IMR-90 (cell line): ENCODE measurements at places on chromosomes 1 and 21. TPM values are rescaled to one million over a fixed set of nuclear protein-coding genes. Genes with fewer than 3 reads are reported as not detected.

GRCh38 chr1:152735648-152736047, 22.2 kb upstream of the KPRP start:
- no peak for DNase-seq
- no peaks in the 10 kb centered on the region for H3K36me3 ChIP-seq
- H3K4me3 ChIP-seq = no peak overlapping the region
- H3K27me3 ChIP-seq = no peaks in the 10 kb centered on the region
- no peaks in the 10 kb centered on the region for H3K4me1 ChIP-seq
- H3K27ac ChIP-seq = no peak overlapping the region

DNA sequence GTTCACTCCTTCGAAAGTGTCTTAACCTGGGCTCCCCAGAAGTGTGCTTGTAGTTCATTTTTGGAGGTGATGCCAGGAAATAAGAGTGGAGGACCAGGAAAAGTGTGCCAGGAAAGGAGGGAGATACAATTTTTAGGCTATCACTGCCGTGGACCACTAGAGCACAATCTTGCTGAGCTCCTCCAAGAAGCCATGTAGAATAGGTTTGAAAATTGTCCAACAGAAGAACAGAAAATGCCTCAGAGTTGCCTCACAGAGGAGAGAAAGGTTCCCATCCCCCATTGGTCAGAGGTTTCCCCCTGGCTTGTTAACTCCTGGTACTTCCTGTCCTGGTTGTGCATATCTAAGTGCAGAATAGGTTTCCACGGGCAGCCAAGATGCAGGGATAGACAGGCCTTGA, 41.6 kb downstream of the CATSPERE start:
- H3K36me3 ChIP-seq = no peaks in the 10 kb centered on the region
- H3K27ac ChIP-seq = no peak overlapping the region
- DNase-seq = no peak
- no peaks in the 10 kb centered on the region for H3K4me1 ChIP-seq
- no peak overlapping the region for H3K4me3 ChIP-seq

- no peak overlapping the region for H3K4me3 ChIP-seq
- DNase-seq = no peak
- H3K36me3 ChIP-seq = no peaks in the 10 kb centered on the region
- H3K4me1 ChIP-seq = peaks cover 16% of the 10 kb centered on the region
- H3K27ac ChIP-seq = no peak overlapping the region
Observed at GRCh38 chr1:2134621-2135307, 59.8 kb downstream of the FAAP20 start.

The PLA2G2C gene
- total RNA-seq = not detected in 2 replicates

DNA sequence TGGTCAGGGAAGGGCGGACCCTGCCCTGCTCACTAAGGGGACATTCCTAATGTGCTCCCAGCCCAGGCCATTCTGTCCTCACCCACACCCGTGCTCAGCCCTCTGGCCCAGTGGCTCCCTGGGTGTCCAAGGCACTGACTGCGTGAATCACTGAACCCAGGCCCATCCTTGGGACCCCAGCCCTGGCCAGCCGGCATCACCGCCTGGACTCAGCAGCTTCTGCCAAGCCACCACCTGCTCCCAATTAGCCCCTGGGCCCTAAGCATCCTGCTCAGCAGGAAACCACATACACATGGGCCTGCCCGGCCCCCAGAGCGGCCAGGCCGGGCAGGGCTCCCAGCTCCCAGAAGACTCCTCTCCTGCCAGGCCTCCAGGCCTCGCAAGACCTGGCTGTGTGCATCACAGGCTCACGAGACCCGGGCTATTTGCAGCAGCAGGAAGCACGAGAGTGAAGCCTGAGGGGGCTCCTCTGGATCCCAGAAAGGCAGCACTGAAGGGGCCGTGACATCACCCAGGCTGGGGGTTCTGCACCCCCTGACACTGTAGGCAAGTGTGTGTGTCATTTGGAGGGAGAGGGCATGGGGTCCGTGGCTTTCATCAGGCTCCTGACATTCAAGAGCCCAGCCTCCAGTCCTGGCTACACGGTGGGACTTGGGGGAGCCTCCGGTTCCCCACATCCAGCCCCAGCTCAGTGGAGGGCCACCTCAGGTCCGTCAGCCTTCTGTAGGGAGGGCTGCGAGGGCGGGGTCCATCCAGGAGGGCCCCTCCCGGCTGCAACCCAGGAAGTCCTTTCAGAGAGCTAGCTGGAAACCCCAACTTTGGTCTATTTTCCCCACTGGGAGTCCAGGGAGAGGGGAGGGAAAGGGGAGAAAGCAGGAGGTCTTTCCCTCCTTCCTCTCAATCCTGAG, 1.6 kb downstream of the MFAP2 start:
- H3K4me3 ChIP-seq = no peak overlapping the region; the same call in 1 of the 2 replicates
- H3K36me3 ChIP-seq = no peaks in the 10 kb centered on the region
- no peak overlapping the region for H3K27ac ChIP-seq
- peaks cover 7% of the 10 kb centered on the region; the same call in 1 of the 2 replicates for H3K4me1 ChIP-seq
- H3K27me3 ChIP-seq = no peaks in the 10 kb centered on the region

The F11R gene
- 0.83 and 2.2 TPM in 2 replicates for total RNA-seq

DNA sequence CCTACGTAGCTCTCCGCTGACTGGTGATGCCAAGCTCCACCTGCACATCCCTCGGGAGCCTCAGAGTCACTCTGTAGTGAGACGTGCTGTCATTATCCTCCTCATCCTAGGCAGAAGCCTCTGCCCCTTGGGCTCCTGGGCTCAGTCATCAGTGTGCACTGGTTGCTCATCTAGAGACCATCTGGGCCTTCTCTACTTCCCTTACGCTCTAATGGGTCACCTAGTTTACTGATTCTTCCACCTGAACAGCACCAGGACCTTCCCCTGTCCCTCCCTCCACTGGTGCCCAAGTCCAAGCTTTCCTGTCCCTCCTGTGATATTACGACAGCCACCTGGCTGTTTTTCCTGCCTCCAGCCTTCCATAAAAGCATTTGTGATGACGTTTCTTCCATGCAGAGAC, 136.1 kb upstream of the ERRFI1 start:
- H3K4me1 ChIP-seq = no peaks in the 10 kb centered on the region
- DNase-seq = no peak
- no peaks in the 10 kb centered on the region for H3K27me3 ChIP-seq
- H3K27ac ChIP-seq = no peak overlapping the region

DNA sequence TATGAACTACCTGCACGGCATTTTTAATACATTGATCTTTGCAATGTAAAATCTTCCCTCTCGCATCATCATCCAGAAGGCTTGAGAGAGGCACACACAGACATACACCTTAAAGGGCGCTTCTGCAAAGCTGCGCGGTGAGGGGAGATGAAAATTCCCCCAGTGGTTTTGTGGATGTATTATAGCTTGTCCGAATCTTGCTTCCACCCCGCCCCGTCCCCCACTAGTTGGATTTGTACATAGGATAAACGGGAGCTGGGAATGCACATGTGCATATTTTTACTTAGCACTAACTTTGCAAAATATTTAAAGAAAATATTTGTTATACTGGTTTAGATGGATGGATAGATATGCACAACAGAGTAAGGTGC, 542 bp upstream of the ASTN1 start:
- no peaks in the 10 kb centered on the region for H3K36me3 ChIP-seq
- no peak overlapping the region for H3K27ac ChIP-seq
- peak overlapping the region; percentile 13; the same call in 1 of the 2 replicates for H3K4me3 ChIP-seq
- DNase-seq = no peak

The HTR6 gene
- not detected in 2 replicates for total RNA-seq
